ENCODE measurements at places on chromosomes 2 and 18.

DNA sequence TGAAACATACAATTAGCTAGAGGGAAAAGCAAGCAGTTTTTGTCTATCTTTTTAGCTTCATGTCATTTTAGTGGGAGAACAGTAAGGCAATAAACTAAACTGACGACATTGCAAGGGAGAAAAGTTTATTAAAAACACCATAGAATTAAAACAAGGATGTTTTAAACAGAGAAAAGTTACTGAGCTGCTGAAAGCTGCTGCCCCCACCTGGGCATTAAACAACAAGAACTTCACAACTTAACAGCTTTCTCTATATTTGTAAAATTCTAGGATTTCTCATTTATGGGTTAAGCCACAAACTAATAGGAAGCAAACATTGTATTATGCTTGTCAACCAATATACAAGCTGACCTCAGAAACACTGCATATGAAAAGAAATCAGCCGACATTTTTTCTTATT lies 289.2 kb downstream of the ERBB4 start:
- no peak for DNase-seq

DNA sequence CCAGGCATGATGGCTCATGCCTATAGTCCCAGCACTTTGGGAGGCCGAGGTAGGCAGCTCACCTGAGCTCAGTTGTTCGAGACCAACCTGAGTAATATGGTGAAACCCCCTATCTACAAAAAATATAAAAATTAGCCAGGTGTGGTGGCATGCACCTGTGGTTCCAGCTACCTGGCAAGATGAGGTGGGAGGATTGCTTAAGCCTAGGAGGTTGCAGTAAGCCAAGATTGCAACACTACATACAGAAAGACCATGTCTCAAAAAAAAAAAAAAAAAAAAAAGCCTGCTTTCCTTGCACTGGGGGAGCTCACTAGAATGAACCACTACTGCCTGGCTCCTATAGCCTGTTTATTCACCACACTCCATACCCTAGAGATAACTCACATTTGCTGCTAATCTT lies 7.4 kb upstream of the MAT2A start:
- no peak for DNase-seq

- DNase-seq: no peak
These were observed 33.5 kb upstream of the IL1R1 start for GRCh38 chr2:102109016-102109415.

GRCh38 chr2:241763551-241764274 lies 12.9 kb upstream of the GAL3ST2 start:
- DNase-seq: no peak

- no peak for DNase-seq
These were observed 16.6 kb upstream of the LNPK start for GRCh38 chr2:176018708-176019107.

All from effector CD4-positive, alpha-beta T cell (primary cell).